ENCODE measurements at places on chromosomes 7 and 10.

GRCh38 chr10:71948496-71949067 lies 15.6 kb upstream of the CHST3 start:
- no peak for DNase-seq

DNA sequence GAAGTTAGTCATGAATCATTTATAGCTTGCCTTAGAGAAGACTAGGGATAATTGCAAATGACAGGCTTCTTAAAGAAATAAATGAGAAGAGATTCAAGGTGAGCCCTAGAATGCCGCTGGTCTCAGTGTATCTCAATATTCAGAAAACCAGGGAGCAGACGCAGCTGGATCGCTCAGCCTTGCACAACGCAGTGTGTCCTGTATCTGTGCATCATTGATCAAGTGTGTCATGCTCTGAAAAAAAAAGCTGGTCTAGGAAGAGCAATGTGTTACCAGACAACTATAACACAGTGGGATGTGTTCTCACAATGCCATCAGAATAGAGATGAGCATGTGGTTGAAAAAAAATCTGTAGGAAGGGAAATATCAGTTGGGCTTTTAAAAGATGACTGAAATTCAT lies 230.1 kb downstream of the CALN1 start:
- no peak for DNase-seq

GRCh38 chr10:131997366-131998049 lies 15.8 kb upstream of the BNIP3 start:
- DNase-seq = no peak

DNA sequence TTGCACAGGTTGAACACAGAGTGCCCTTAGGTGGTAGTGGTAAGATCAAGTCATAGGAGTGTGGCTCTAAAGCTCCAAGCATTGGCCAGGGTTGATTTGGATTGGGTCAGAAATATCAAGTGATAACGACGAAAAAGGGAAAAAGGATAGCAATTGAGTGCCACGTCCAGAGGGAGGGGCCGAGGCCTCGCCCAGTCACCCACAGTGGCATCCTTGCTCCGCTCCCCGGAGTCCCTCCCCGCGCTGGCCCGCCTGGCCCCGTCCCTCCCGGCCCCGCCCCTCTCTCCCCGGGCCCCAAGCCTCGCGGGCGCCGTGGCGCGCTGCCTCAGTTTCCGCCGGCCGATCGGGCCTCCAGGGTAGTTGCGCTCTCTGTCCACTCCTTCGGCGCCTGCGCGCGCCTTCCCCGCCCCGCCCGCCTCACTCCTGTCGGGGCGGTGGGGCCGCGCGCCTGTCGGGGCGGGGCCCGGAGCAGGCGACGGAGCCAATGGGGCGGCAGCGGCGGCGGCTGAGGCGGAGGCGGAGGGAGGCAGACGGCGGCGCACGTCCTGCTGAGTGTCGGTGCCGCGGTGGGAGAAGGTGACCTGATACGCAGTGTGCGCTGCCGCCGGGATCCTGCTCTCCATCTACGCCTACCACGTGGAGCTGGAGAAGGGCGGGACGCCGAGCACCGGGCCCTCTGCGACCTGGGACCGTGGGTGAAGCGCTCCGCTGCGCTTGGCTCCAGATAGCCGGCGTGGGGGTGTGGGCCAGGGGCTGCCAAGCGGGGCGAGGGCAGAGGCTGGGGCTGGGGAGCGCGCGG lies 209.1 kb upstream of the ZNF722 start:
- DNase-seq = no peak

DNA sequence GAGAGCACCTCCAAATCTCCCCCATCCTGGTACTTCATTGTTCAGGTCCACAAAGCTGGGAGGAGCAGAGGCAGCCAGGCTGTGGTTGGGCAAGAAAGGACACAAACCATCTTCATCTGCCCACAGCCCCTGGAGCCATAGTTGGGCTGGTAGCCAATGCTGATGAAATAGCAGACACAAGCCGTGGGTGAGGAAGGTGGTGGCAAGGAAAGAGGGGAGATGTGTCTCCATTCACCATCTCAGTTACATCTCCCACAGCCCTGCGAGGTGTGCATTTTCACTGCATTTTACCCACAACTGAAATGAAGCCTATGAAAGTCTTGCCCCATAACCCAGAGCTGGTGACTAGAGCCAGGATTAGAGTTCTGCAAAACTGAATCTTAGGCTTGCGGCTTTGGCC lies 35.0 kb downstream of the PIK3AP1 start:
- no peak for DNase-seq

GRCh38 chr7:133230591-133231194 lies 22.2 kb upstream of the EXOC4 start:
- DNase-seq = peak; percentile 54

GRCh38 chr10:130720235-130720634 lies 584.0 kb downstream of the GLRX3 start:
- DNase-seq = no peak

- no peak for DNase-seq
Measured at GRCh38 chr10:46311501-46311951, 24.7 kb downstream of the ANTXRL start.

GRCh38 chr7:94135180-94135579 lies 131.0 kb upstream of the BET1 start:
- DNase-seq = no peak

DNA sequence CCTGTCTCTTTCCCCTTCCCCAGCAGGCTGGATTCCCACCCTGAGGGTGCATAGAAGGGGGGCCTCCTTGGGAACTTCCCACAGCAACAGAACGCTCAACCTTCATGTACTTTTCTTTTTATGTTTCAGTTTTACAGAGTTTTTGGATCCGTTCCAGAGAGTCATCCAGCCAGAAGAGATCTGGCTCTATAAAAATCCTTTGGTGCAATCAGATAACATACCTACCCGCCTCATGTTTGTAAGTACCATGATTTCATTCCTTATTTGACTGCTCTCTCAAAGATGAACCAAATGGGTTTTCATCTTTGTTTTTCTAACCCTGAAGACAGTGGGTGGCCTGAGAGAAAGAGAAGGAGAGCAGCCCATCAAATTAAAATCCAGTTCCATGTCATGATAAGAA lies 46.7 kb downstream of the PLPP4 start:
- DNase-seq = no peak

GRCh38 chr7:11203683-11204082 lies 230.0 kb downstream of the PHF14 start:
- DNase-seq = no peak

DNA sequence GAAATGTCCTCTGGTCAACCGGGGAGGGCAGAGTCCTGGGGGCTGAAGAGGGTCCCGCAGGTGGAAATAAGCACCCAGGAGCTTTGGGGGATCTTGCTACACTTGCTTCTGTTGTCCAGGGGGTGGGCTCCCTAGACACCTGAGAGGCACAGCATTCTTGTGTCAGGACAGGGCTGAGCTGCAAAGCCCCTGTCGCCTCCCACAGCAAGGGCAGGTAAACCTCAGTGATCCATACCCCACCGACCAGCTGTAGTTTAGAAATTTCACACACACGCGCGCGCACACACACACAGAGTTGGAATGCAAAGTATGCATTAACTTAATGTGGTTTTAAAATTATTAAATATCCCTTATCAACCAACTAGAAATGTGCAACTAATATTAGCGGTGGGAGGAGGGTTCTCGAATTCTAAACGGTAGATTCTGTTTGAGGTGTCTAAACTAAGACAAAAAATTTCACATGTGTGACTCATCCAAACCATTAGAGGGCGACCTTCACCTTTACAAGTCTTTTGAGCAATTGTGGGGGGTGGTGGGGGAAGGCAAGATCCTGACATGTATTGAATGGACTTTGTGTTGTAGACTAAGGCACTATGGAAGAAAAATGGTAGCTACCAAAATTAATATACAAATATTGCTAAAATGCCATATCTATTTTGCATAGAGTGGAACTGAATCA lies 34.3 kb upstream of the PTF1A start:
- DNase-seq = no peak

- no peak for DNase-seq
Measured at GRCh38 chr7:44122529-44122928, 819 bp downstream of the POLD2 start.

DNA sequence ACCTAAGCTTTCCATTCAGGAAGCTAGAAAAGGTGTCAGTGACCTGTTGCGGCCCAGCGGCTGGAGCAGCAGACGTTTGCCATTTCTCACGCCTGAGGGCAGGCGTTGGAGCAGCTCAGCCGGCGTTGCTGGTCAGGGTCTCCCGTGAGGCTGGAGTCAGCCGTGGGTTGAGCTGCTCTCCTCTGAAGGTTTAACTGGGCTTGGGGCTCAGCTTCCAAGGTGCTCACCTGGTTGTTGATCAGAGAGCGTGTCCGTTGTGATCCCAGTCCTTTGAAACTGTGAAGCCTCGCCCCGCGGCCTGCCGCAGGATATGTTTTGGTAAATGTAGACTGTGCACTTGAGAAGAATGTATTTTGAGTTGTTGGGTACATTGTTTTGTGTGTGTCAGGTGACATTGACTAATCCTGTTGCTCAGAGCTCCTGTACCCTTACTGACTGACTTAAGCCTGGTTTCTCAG lies 20.6 kb upstream of the PWWP2B start:
- no peak for DNase-seq

DNA sequence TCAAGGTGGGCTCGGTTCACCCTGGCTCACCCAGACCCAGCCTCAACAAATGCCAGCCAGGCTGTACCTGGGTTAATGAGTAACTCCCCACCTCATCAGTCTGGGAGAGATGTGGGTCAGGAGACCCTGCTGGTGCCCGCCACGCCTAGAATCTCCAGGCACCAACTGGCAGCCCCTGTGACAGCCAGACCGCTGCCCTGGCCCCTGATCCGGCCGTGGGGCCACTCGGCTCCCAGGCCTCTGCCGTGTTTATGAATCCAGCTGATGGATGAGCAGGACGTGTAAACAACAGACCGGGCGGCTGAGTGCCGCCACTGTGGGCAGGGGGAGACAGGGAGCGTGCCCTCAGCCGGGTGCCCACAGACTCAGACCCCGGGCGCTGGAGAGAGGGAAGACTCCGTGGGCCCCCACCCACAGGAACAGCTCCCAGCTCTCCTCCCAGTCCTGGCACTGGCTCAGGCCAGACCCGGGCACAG lies 34.0 kb upstream of the PDGFA start:
- DNase-seq = no peak

- DNase-seq = no peak
Measured at GRCh38 chr7:22190736-22191135, 166.2 kb downstream of the RAPGEF5 start.

DNA sequence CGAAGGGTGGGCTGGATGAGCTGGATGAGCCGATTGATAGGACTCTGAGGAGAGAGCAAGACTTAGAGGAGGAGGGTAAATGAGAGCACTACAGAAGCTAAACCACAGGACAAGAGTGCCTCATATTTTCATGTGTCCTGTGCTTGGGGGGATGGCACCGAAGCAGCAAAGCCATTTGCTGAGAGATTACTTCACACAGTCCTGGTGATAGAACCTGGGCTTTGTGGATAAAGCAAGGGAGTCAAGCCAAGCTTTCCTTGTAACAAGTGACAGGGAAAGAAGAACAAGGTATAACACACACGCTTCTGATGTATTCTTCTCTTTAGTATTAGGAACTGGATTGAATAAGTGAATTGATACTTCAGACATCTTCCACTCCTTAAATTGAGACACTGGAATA lies 253.7 kb downstream of the ANKRD7 start:
- DNase-seq = no peak

GRCh38 chr7:132395361-132395760 lies 180.9 kb downstream of the PLXNA4 start:
- DNase-seq = no peak

- DNase-seq = peak; percentile 63
Measured at GRCh38 chr10:100670828-100671479, 74.4 kb upstream of the PAX2 start.

DNA sequence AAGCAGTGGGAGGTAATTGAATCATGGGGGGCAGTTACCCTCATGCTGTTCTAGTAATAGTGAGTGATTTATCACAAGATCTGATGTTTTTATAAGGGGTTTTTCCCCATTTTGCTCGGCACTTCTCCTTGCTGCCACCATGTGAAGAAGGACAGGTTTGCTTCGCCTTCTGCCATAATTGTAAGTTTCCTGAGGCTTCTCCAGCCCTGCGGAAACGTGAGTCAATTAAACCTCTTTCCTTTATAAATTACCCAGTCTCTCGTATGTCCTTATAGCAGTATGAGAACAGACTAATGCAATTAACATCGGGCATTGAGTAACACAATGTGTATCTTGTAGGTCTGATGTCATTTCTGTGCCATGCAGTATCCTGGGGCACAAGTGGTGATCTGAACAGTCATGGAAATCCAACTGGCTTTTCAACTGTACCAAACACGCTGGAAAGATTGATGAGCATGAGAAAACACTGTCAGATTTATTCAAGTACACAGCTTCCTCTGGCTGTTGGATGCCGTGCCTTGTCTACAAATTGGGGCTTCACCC lies 208.6 kb upstream of the KIAA1217 start:
- DNase-seq = no peak

- DNase-seq = no peak
Measured at GRCh38 chr10:47116445-47116844, 183.6 kb upstream of the GDF10 start.

- DNase-seq = no peak
Measured at GRCh38 chr7:132065193-132065988, 509.0 kb upstream of the PODXL start.

GRCh38 chr7:29349362-29349761 lies 154.8 kb downstream of the CHN2 start:
- no peak for DNase-seq

GRCh38 chr10:10609379-10609955 lies 408.2 kb upstream of the CELF2 start:
- DNase-seq = no peak

GRCh38 chr10:91487911-91488582 lies 77.9 kb downstream of the HECTD2 start:
- DNase-seq = no peak

DNA sequence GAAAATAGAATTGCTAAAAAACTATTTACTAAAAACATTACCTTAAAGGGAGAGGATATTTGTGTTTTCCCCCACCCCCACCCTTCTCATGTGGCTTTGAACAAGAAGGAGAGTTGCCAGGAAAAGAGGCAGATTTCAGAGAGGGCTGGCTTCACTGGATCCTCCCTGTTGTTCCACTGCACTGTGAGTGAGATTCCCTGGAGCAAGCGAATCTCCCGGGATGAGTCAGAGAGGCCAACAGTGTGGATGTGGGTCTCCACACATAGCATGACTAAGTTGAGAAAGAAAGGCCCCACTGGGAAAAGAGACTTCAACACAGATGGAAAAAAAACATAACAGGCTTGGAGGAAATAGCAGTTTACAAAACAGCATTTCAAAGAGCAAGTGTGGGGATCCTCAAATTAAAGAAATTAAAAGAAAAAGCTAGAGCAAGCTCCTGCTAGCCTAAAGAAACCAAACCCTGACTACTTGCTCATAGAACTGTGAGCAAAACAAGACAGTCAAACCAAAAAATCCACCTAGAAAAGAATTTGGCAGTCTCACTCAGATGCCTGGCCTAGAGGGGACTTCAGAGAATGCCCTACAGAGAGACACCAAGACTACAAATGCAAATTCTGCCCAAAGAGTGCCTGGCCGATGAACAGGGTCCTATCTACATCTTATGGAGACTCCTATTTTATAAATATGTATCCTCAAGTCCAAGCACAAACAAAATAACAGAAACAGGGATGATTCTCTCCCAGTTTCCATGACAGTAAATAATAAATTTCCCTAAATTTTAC lies 3.4 kb downstream of the CAV1 start:
- no peak for DNase-seq

Data from CD4-positive, alpha-beta T cell treated with Interleukin-17A for 4 hours (primary cell).